ENCODE measurements at places on chromosomes 2 and 18.

GRCh38 chr18:45751766-45752165 lies 27.8 kb downstream of the SLC14A1 start:
- no peak for DNase-seq

GRCh38 chr2:158325031-158325781 lies 131.3 kb downstream of the CCDC148 start:
- DNase-seq = no peak

DNA sequence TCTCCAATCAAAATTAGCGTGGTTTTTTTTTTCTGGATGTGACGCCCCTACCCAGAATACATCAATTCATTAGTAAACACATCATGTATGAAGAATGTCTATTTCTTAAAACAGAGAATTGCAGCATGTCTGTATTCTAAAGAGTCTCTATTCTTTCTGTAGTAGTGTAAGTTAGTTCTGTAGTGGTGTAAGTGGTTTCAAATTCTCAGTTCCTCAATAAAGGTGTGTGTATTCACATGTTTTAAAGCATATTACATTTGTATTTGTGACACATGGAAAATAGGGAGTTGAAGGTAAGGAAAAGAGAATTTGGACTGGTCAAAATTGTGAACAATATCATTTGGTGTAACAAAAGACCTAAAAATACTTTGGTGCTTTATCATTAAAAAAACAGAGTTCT lies 8.0 kb upstream of the GPR75 start:
- no peak for DNase-seq

DNA sequence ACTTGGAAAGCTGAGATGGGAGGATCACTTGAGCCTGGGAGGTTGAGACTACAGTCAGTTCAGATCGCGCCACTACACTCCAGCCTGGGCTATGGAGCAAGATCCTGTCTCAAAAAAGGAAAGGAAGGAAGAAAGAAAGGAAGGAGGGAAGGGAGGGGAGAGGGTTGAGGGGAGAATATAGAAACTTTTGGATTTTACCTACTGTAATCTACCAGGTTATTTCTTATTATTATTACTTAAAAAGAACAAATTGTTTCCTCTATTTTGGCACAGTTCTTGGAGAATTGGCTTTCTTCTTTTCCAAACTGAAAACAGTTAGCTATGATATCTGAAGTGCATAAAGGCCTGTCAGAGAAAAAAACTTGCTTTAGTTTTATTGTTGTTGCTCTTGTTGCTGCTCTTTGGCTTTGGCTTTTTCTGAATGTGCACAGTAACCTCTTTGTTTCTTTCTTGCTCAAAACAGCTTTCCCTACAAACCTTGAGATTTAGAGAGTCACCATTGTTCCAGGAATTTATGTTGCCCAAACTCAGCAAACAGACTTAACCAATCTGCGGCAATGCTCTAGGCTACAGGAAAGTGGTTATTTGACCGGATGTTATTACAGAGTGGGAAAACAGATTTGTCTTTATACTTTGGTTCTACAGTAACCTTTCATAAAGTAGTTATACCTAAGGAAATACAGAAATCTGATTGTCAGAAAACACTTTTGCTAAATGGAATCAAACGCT lies 214.9 kb downstream of the XIRP2 start:
- no peak for DNase-seq

GRCh38 chr18:58125756-58126155 lies 81.7 kb downstream of the NEDD4L start:
- no peak for DNase-seq

DNA sequence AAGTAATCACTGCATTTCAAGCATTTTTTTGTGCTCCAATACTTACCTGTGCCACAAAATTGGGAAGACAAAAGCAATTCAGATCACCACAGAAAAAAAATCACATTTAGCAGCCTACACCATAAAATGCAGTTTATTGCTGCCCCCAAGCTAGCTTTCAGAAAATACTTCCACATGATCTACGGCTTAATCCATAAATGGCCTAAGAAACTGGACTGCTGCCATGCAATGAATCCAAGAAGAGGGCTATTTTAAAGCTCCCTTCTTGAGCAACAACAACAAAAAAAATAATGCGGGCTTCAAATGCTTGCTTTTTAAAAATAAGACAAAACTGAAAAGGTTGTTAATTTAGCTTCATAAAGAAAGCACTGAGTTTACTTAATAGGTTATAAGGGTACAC lies 272.3 kb downstream of the RAD51AP2 start:
- DNase-seq = no peak

All from T-helper 2 cell treated with Interferon-gamma antibody and Interleukin-4, amounts not matched to agents 5 μg/mL and 100 μg/mL, for 36 hours (primary cell).